ENCODE measurements at places on chromosomes 4 and X.

- no peak for DNase-seq
Observed at GRCh38 chr4:18961879-18962278, 940.3 kb upstream of the LCORL start.

- no peak for DNase-seq
Observed at GRCh38 chr4:38114386-38115150, 154.4 kb downstream of the PTTG2 start.

- DNase-seq: no peak
Observed at GRCh38 chr4:111492496-111492895, 652.8 kb upstream of the FAM241A start.

DNA sequence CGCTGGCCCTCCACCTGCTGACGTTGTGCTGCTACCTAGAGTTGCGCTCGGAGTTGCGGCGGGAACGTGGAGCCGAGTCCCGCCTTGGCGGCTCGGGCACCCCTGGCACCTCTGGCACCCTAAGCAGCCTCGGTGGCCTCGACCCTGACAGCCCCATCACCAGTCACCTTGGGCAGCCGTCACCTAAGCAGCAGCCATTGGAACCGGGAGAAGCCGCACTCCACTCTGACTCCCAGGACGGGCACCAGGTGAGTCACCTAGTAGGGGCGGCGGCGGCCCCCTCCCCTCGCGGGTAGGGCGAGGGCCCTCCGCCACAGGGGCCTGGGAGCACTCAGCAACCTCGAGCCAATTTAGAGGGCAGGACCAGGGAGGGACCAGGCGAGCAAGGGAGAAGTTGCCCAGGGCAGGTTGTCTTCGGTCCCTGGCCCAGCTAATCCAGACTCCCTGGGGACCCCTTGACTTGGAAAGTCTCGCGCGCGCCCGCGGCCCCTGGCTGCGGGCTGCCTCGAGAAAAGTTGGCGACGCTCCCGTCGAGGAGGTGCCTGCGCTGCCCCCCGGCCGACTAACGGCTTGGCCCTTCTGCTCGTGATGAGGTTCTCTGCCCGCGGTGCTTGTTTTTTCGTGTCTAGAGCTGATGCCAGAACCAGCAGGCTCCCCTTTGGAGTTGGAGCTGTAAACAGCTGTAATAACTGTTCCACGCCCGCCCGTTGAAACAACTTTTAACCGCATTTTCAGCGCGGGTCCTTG, 717 bp downstream of the EDA start:
- DNase-seq: no peak

GRCh38 chrX:137215467-137215866, 181.7 kb upstream of the GPR101 start:
- no peak for DNase-seq

DNA sequence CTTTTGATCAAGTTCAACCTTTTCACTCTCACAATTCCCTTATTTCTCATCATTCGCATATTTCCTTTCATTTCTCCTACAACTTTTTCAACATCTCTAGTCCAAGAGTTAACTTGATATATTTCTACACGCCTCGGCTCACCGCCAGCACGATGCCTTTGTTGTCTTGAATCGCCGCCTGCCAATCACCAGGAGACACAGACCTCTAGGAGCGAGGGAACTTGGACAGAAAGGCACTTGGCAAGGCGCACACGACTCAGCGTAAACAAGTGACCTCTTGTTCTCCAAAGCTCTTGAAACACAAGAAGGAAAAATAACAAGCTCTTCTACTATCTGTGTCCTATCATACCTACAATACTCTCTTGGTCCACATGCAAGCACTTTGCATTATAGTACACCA, 27.1 kb upstream of the RBMX start:
- no peak for DNase-seq

- no peak for DNase-seq
Observed at GRCh38 chr4:24583451-24584210, 723 bp downstream of the DHX15 start.

DNA sequence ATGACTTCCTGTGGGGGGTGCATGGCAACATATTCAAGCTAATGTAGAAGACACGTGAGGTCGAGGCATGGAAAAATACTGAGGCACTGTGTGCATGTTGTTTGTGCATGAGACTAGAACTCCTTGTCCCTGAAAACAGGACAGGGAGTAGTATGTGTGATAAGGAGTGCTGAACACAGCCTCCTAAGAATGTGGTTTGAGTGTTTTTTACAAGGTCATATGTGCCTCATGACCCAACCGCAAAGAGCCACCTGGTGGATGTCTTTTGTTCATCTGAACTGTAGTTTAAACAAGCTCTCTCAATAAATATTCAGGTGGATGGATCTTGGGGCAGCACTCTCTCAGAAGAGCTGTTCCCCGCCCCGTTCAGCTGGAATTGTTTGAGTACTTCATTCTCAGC, 226.6 kb downstream of the NLGN4X start:
- DNase-seq: no peak

All from fibroblast of skin of left quadriceps (primary cell).